Fibroblast of skin of abdomen (primary cell): ENCODE measurements at places on chromosomes 2 and 18.

DNA sequence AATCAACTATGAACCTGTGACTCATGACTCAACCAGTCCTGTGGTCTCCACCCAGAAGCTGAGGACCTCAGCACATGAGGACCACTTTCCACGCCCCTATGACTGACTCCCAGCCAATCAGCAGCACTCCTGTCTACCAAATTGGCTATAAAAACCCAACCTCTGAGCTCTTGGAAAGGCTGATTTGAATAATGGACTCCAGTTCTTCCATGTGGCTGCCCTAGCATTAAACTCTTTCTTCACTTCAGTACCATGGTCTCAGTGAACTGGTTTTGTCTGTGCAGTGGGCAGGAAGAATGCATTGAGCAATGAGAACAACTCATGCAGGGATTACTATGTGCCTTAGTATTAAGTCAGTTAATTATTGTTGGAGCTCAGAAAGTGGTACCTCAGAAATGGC lies 78.3 kb downstream of the CMPK2 start:
- no peak for DNase-seq

GRCh38 chr2:191474464-191474863 lies 203.5 kb upstream of the NABP1 start:
- no peak for DNase-seq

DNA sequence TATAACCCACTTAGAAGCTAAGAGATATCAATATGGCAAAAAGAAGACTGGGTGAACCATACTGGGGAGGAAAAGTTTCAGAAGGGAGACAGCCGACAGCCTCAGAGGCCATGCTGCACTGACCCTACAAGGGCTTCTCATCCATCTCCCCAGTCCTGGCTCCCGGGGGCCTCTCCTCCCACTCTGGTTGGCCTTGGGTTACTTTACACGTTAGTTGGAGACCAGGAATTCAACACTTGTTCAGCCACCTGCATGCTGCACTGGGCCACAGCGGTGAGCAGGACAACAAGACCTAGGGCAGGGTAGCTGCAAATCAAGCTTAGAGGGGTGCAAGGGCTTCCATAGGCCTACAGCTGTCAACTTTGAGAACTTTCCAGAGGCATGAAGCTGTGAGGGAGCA lies 28.6 kb upstream of the IL1R2 start:
- DNase-seq = no peak

- DNase-seq = no peak
Measured at GRCh38 chr18:63303547-63303946, 16.0 kb downstream of the BCL2 start.

- peak; percentile 28 for DNase-seq
Measured at GRCh38 chr2:7773362-7774360, 856.4 kb downstream of the RNF144A start.

- DNase-seq = no peak
Measured at GRCh38 chr18:33844232-33844631, 266.2 kb downstream of the ASXL3 start.

DNA sequence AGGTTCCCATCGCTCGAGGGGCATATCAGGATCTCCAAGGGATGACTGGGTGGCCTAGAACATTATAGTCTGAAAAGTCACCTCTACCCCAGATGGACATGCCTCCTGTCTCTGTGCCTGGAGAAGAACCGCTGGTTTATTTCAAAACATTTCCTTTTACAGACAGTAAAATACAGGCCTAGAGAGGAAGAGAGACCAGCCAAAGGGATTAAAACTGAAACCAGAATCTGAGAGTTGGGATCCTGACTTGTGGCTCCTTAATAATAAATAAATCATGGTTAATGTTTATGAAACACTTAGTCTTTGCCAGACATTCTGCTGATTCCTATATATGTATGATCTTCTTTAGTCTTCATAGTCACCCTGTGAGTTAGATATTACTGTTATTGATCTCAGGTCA lies 153.7 kb downstream of the DDX1 start:
- no peak for DNase-seq

DNA sequence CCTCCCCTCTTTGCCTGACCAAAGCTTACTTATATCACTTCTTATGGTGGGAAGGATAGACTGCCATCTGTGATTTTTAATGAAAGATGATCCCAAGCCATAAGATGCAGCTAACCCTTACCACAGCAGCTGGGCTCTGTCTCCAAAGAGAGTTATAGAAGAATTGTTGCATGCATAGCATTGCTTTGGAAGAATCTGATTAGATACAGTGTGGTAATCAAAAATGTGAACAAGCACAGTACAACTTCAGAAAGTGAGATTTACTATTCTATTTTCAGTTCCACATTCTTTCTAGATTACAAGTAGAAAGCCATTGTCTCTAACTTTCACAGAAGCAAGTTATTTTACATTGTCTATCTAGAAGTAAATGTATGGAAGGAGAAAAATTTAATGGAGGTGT lies 129.0 kb upstream of the ACVR2A start:
- peak; percentile 73 for DNase-seq
